ENCODE measurements at places on chromosomes 7 and 10.
A peak's percentile ranks its signal among the peaks of the same experiment; 100 is the strongest.

DNA sequence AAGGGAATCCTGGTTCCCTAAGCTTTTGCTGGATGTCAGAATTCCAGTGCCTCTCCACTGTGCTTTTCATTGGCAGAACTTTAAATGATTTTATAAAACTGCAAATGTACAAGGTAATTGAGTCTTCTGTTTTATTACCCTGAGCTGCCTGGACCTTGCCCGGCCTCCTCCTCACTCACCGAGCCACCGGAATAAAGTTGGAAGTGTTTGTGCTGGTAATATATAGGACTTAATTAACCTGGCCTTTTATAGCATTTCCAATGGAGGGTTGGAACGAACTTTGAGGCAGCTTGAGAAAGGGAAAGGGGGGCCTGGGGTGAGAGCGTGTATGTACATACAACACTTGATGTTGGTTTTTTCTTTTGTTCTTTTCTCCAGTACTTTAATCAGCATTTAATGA, 43.4 kb downstream of the ZNF503 start:
- ATAC-seq: peak; percentile 2

DNA sequence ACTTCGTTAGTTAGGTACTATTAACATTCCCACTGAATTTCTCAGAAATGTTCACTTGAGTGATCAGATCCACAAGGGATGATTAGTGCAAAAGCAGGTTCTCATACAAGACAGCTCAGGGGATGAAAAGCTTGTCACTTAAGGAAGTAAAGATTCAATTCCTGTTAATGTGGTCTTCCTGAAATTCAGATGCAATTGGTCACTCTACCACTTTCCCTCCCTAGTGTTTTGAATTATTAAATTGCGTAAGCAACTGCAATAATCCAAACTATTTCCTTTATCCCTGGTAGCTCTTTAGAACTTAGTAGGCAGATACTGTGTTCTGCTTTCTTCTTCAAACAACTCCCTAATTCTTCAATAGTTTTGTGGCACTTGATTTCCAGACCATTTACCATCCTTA, 121.4 kb downstream of the MAGI2 start:
- ATAC-seq: no peak

DNA sequence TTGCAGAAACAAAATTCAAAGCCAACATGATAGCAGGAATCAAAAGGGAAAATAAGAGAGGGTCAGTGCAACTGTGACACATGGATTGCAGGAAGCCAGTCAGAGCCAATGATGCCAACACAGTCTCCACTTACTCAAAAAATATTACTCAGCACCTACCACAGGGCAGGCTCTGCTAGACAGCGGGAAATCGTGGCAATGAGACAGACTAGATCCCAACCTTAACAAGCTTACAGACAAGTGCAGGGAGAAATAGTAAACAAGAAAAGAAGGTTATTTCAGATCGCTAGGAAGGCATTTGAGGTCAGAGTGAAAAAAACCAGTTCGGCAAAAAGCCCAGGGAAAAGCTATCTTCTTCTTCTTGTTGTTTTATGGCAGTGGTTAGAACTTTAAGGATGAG, 45.2 kb upstream of the NPFFR1 start:
- ATAC-seq: no peak

DNA sequence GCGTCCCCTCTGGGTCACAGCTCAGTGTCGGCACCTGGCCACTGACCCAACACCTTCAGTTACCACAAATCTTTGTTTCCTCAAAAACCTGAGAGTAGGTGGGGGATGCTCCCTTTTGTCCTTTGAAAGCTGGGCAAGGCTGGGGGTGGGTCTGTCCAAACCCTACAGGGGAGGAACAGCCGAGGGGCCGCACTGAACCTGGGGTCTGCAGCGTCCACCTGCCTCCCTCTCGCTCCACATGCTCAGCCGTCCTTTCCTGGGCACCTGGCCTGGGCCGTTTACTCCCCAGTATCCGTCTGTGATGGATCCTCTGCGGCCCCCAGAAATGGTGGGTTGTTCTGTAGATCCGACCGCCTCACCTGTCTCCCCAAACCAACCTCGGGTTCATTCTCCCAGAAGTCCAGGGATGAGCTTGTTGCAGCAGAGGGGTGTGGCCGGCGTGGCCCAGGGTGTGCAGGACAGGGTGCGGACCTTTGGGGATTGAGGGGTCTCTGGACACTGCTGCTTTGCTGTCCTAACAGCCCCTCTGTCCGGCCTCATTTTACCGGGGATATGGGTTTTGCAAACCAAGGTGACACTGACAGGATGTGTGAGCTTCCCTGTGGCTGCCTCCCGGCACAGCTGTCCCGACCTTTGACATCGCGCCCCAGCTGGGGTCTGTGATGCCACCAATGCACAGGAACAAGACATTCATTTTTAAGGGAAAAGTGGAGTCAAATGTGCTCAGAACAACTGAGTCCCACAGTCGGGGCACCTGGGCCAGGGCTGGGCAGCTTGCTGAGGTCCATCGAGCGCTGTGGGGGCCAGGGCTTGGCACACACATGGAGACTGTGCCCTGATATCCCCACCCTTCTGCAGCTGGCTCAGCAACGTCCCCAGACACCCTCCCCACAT, 115.9 kb downstream of the VIPR2 start:
- no peak for ATAC-seq

DNA sequence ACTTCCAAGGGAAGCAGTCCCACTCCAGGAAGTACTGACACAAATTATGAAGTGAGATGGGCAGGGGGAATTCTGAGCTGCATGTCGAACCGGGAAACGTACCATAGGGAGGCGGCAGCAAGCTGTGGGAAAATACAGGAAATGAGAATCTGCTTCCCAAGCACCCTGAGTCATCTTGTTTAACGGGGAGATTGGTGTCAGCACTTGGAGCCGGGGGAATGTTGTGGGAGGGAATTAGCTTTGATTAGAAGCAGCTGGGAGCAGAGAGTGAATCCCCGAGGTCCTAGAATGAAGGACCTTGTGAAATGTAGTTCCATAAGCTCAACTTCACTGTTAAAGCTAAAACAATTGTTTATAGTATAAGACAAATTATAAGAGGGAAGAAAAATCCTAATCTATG, 141.4 kb upstream of the PRKCQ start:
- ATAC-seq: peak; percentile 86

- ATAC-seq: no peak
Observed at GRCh38 chr10:5960070-5960972, 17.0 kb downstream of the IL15RA start.

- ATAC-seq: no peak
Observed at GRCh38 chr10:78651287-78651686, 417.5 kb upstream of the ZMIZ1 start.

GRCh38 chr7:158409816-158410330, 177.8 kb downstream of the PTPRN2 start:
- no peak for ATAC-seq

GRCh38 chr7:85004402-85004801, 182.5 kb downstream of the SEMA3D start:
- ATAC-seq: no peak

DNA sequence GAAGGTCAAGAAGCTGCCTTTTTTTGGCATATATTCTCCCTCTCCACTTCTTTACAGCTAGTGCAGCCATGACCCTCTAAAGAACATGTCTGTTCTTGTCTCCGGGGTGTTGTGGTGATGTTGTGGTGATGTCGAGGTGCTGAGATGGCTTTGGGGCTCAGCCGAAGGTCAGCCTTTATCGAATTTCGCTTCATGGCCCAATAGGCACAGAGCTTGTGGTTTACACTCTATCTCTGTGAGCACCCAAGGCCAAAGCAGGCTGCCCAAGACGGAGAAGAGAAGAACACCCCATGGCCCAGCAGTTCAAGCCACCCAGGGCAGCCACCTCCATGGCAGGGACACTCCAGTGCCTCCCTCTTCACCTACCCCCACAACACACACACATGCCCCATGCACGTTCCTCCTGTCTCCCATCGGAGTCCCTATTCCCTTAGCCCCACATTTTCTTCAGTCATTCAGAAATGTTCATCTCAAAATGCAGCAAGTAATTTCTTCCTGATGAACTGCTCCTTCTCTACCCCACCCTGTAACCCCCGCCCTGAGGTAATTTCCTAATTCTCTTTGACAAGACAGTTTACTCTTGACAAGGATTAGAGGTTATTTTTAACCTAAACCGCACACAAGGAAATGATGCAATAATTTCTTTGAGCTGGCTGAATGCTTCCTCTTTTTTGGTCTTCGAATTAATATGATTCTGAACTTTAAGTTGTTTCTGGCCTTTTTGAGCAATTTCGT, 18.6 kb upstream of the ADRB1 start:
- no peak for ATAC-seq

DNA sequence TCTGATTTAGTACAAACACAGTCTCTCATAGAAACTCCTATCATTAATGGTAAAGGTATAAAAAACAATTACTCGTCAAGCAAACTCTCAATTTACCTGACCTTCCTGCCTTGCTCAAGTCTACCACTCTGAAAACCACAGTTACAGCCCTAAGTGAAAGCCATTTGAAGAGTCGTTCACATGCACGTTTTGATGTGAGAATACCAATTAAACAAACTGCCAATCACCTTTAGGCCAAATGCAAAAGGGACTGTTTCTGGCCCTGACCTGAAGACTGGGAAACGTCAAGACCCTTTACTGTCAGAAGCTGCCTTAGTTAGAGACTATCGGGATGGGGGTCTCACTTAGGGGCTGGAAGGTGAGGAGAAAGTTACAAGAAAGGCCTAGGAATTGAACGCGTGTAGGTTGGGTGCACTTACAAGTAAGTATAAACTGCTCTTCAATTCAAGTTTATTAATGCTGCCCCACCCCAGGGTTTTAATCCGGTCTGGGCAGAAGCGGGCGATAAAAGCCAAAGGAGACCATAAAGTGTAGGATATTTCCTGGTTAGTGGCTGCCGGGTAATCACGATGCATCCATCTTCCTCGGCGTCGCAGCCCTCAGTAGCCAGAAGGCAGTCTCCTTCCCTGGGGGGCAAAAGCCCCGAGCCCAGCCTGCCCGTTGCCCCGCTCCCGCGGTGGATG, 935 bp downstream of the TM9SF3 start:
- ATAC-seq: no peak

GRCh38 chr7:42978496-42978895, 46.3 kb downstream of the MRPL32 start:
- ATAC-seq: no peak

DNA sequence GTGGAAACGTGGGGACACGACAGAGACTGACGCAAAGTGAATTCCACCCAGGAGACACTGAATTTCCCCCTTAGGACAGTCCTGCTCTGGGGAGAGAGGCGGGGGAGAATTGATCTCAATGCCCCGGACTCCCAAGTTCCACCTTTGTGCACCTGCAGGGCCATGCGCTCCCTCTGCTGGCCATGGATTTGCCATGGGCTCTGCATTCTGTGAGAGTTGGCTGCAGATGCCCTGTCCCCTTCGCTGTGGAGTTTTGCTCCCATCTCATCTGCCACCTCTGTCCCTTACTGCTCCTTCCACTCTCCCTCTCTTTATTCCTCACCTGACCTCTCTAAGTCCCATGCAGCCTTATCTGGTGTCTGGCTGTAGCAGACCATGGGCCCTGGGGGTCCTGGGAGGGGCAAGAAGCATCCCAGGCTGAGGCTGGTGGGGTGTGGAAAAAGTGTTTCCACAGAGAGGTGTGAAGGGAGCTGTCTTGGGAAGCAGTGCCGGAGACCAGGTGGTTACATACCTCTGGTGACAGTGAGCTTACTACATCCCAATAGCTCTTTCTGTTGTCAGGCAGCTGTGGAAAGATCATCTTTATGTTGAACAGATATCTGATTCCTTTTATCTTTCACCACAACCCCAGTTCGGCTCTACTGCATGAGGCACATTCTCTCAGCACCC, 14.3 kb downstream of the GHRHR start:
- ATAC-seq: no peak

Measured in motor neuron (in vitro differentiated cells).